Right lobe of liver (tissue), 6 donors: ENCODE measurements at places on chromosomes 6 and 20. TPM values are rescaled to one million over a fixed set of nuclear protein-coding genes. Genes with fewer than 3 reads are reported as not detected.

GRCh38 chr6:53487080-53487479, 57.8 kb downstream of the GCLC start:
- DNase-seq: no peak
- H3K27ac ChIP-seq: no peak overlapping the region
- no peaks in the 10 kb centered on the region for H3K27me3 ChIP-seq

DNA sequence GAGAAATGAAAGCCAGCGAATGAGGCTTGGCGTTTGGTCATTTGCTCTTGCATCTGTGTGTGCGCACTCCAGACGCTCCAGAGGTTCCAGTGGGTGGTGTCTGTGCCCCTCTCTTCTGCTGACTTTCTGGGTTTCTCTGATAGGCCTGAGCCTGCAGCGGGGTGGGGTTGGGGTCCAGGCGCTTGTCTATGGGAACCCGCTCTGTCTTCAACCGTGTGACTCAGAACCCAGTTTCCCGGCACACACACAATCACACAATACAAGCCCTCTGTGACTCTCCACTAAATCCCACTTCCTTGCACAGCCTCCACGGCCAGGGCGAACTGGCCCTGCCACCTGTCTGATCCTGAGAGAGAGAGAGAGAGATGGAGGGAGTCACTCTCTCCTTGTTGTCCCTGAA, 24.6 kb downstream of the RBM38 start:
- no peaks in the 10 kb centered on the region for H3K36me3 ChIP-seq
- DNase-seq: no peak
- H3K4me3 ChIP-seq: no peak overlapping the region
- H3K27me3 ChIP-seq: no peaks in the 10 kb centered on the region

The NRSN1 gene
- total RNA-seq: not detected

DNA sequence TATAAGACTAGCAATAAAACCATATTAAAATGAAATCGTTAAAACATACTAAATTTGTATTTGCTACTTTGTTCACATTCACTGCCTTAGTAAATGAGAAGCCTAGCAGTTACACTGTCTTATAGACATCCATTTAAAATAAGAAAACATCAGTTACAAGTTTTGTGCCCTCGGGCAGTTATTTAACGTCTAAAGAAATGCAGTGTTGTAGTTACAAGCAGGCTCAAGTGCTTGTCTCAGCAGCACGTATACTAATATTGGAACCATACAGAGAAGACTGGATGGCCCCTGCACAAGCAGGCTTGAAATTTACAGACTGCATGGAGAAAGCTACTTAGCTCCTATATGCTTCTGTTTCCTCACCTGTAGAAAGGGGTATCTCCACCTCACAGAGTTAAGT, 93.1 kb downstream of the HACE1 start:
- no peak for DNase-seq
- no peaks in the 10 kb centered on the region for H3K4me1 ChIP-seq
- no peaks in the 10 kb centered on the region for H3K36me3 ChIP-seq
- H3K27ac ChIP-seq: no peak overlapping the region

DNA sequence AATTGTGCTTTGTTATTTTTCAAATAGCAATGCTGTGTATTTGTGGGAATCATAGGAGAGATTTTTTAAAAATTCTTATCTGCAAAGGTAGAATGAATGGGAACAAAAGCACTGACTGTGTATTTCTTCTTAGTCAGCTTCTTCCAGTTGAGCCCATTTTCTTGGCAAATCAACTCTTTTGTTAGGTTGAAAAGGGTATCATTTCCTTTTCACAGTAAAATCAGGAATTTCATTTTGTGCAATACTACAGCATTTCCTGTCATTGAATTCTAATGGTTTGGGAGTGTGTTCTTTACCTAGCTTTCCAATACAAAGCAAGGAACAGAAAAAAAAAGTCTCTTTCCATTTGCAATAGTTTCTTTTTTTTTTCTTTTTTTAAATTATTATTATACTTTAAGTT, 19.0 kb upstream of the EXOC2 start:
- H3K27me3 ChIP-seq: no peaks in the 10 kb centered on the region
- no peak for DNase-seq
- H3K36me3 ChIP-seq: no peaks in the 10 kb centered on the region
- no peak overlapping the region for H3K4me3 ChIP-seq
- no peak overlapping the region for H3K27ac ChIP-seq
- no peaks in the 10 kb centered on the region for H3K4me1 ChIP-seq

DNA sequence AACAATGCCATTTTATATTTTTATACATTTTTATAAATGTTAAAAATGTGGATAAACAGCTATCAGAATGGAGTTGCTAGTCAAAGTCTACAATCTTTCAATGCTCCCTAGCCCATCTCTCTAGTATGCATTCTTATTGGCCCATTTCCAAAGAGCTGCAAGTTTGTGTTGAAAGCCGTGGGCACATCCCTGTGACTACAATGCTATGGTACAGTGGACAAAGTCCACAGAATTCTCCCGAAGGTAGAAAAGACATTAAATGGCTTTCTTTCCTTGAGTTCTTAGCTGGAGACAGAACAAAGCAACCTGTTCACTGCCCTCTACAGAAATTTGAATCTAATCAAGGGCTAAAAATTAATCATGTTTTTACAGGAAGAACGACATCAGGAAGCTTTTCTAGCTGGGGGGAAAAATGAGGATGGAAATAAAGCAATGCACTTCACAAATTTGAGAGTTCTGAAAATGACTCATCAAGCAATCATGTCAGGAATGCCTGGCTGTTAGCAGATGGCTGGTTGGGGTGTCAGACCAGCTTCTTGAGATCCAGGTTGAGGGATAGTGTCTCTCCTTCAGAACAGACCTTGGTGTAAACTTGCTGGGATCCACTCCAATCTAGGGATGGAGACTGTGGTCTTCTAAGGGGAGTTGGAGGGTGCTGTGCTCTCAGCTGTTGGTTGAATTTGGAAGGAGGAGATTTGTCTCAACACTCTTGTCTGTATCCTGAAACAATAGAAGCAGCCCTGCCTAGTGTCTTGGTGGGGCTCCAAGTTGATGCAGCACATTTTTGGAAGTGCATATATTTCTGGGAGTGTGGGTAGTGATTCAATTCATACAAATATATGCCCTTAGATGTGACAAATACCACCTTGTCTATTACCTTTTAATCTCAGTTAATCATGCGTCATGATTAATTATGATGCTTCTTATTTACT, 143.4 kb upstream of the PHACTR1 start:
- H3K4me3 ChIP-seq: no peak overlapping the region
- H3K27me3 ChIP-seq: no peaks in the 10 kb centered on the region
- DNase-seq: no peak

- H3K4me1 ChIP-seq: peaks cover 7% of the 10 kb centered on the region
- H3K27me3 ChIP-seq: no peaks in the 10 kb centered on the region
Measured at GRCh38 chr20:16472045-16472872, 101.0 kb downstream of the KIF16B start.

- no peak overlapping the region for H3K27ac ChIP-seq
- H3K36me3 ChIP-seq: no peaks in the 10 kb centered on the region
- no peak overlapping the region for H3K4me3 ChIP-seq
- H3K27me3 ChIP-seq: no peaks in the 10 kb centered on the region
- H3K4me1 ChIP-seq: no peaks in the 10 kb centered on the region
Measured at GRCh38 chr6:56904068-56904467, 50.8 kb upstream of the BEND6 start.

DNA sequence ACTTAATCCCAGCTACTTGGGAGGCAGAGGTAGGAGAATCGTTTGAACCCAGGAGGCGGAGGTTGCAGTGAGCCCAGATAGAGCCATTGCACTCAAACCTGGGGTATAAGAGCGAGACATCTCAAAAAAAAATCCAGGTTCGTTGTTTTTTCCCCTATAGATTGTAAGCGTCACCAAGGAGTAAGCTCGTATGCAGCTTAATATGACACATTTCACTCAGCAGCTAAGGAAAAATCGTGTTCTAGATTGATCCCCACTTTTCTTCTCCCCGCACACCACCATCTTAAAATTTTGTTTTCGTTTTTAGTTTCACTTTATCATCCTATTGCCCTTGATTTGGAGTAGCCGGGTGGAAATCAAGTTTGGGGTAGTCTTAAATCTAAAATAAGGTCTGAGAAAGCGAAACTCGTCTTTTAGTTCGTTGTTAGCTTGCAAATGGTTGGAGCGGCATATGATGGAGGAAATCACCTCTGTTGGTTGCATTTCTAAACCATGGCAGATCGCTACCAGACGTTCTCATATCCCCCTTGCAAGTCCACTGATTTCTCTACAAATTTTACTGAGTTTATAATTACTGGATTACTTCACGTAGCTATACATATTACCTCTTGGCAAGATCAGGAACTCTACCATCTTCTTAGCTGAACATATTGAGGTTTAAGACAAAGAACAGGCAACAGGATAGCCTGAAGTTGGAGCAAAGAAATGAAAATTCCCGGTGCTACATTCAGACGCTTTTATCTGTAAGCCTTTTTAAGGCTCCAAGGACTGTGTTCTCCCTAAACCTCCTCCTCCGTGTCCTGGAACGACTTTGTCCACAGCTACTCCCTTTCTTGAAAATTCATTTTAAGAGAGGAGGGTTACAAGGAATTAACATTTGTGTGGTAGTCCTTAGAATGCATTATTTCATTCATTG, 91.1 kb upstream of the BTN3A2 start:
- H3K27me3 ChIP-seq: peaks cover 40% of the 10 kb centered on the region
- H3K36me3 ChIP-seq: no peaks in the 10 kb centered on the region
- H3K4me3 ChIP-seq: no peak overlapping the region
- no peaks in the 10 kb centered on the region for H3K4me1 ChIP-seq
- peak overlapping the region; percentile 76 for H3K27ac ChIP-seq

The GFRAL gene
- total RNA-seq: not detected

- no peak overlapping the region for H3K4me3 ChIP-seq
- H3K27me3 ChIP-seq: no peaks in the 10 kb centered on the region
- H3K36me3 ChIP-seq: no peaks in the 10 kb centered on the region
Measured at GRCh38 chr6:105484238-105485161, 81.6 kb upstream of the PREP start.

DNA sequence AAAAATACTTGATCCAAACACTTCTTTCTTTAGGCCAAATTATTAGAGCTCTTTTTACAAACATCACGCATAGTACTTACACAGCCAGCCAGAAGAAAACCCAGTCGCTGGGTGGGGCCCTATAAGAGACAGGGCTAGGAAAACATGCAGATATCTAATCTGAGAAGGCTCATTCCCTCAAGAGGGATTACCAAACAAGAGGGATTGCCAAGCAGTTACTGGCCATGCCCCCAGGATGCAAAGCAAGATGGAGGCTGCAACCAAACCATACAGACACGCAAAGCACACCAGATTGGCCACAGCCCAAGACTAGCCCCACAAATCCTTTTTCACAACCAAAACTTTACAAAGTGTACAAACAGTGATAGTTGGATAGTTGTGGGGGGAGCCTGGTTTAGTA, 1235.4 kb upstream of the GJE1 start:
- DNase-seq: no peak
- no peaks in the 10 kb centered on the region for H3K27me3 ChIP-seq
- H3K4me1 ChIP-seq: no peaks in the 10 kb centered on the region
- H3K27ac ChIP-seq: no peak overlapping the region
- no peaks in the 10 kb centered on the region for H3K36me3 ChIP-seq

DNA sequence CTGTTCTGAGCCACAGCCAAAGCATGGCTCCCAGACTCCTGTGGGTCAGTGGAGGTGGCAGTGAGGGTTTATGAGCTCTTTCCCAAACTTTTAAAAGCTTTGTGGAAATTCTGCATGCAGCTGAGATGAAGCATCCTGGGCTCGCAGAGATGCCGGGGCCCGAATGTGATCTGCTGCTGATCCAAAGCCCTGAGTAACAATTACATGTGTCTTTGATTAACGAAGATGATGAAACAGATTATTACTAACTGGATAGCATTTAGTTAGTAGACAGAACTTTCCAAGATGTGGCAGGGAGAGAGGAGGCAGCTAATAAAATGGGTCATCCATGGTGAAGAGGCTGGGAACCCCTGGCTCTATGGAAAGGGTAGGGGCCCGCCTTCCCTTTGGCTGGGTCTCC, 43.9 kb upstream of the MDFI start:
- no peaks in the 10 kb centered on the region for H3K36me3 ChIP-seq
- H3K27ac ChIP-seq: no peak overlapping the region
- DNase-seq: no peak
- H3K4me3 ChIP-seq: no peak overlapping the region
- H3K27me3 ChIP-seq: no peaks in the 10 kb centered on the region
- no peaks in the 10 kb centered on the region for H3K4me1 ChIP-seq

DNA sequence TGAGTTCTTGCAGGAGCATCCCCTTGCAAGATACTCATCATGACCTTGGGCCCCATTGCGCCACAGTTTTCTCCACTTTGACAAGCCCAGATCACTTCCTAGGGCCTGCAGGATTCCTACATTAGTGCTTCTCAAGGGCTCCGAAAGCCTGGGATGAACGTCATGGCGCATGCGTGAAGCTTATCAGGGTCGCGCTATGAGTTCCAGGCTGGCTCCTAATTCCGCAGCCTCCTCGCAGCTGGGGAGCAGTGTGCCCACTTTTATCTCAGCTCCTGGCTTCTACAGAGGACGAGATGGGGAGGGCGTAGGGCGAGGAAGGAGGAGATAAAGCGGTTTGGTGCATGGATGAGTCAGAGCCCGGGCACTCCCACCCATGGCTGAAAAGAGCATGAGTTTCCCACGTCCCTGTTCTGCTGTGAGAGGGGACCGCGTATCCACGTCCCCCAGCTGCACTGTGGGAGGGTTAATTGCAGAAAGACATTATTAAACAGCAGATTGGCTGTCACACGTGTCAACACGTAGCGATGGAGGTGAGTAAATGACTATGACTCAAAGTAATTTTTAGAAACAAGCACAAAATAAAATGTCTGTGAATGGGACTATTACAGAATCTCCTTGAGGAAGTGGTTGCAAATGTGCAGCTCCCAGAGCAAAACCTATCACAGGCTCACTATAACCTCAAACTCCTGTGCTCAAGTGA, 72.9 kb upstream of the DSP start:
- H3K27ac ChIP-seq: no peak overlapping the region
- no peaks in the 10 kb centered on the region for H3K27me3 ChIP-seq
- no peak overlapping the region for H3K4me3 ChIP-seq
- no peaks in the 10 kb centered on the region for H3K36me3 ChIP-seq

- H3K4me1 ChIP-seq: no peaks in the 10 kb centered on the region
- H3K27me3 ChIP-seq: no peaks in the 10 kb centered on the region
- H3K27ac ChIP-seq: no peak overlapping the region
Measured at GRCh38 chr6:74912234-74912633, 293.6 kb downstream of the COL12A1 start.

- no peaks in the 10 kb centered on the region for H3K27me3 ChIP-seq
- H3K4me3 ChIP-seq: no peak overlapping the region
- H3K36me3 ChIP-seq: no peaks in the 10 kb centered on the region
- no peak for DNase-seq
Measured at GRCh38 chr20:42294976-42295375, 676.8 kb upstream of the CHD6 start.

The GUCA1A gene
- total RNA-seq: not detected

GRCh38 chr6:72758901-72759300, 137.0 kb downstream of the KCNQ5 start:
- H3K27ac ChIP-seq: no peak overlapping the region
- no peaks in the 10 kb centered on the region for H3K27me3 ChIP-seq
- H3K4me3 ChIP-seq: no peak overlapping the region
- no peaks in the 10 kb centered on the region for H3K36me3 ChIP-seq

The PABPC1L gene
- total RNA-seq: 12.8 TPM

- H3K36me3 ChIP-seq: no peaks in the 10 kb centered on the region
- H3K4me1 ChIP-seq: no peaks in the 10 kb centered on the region
- H3K27me3 ChIP-seq: no peaks in the 10 kb centered on the region
- no peak for DNase-seq
- no peak overlapping the region for H3K27ac ChIP-seq
- H3K4me3 ChIP-seq: no peak overlapping the region
Measured at GRCh38 chr20:41551011-41551705, 67.0 kb downstream of the CHD6 start.

The SNTA1 gene
- total RNA-seq: 6.7 TPM

- H3K4me3 ChIP-seq: no peak overlapping the region
- DNase-seq: no peak
- peaks cover 3% of the 10 kb centered on the region for H3K36me3 ChIP-seq
- H3K27me3 ChIP-seq: no peaks in the 10 kb centered on the region
Measured at GRCh38 chr6:53290537-53291510, 57.9 kb downstream of the ELOVL5 start.
